Activated T-helper 1 cell treated with anti-CD3 and anti-CD28 coated beads, Interleukin-12 subunit alpha, Interleukin-12 subunit beta, Interleukin-2, Interleukin-4 antibody, amounts not matched to agents 30 ng/mL and 10 ng/mL and 1 ng/mL, durations not matched to agents 14 hours and 24 hours and 36 hours (primary cell): ENCODE measurements at places on chromosomes 6 and 20. TPM values are rescaled to one million over a fixed set of nuclear protein-coding genes. Genes with fewer than 3 reads are reported as not detected.

DNA sequence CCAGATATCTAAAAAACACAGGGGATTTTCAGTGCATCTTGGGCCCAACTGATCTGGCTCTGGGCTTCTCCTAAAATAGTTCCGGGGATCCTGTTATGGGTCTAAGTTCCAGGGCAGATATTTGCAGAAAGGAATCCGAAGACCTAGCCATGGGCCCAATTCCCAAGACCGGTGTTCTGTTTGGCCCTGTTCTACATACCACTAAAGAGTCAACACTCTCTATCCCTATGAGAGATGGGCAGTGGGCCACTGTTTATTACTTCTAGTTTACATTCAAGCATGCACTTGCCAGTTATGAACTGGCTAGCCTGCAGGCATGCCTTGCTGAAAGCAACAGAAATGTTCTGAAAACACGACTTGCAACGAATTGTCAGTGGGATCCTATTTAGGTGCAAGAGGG, 87.4 kb upstream of the PLCB4 start:
- DNase-seq = no peak

DNA sequence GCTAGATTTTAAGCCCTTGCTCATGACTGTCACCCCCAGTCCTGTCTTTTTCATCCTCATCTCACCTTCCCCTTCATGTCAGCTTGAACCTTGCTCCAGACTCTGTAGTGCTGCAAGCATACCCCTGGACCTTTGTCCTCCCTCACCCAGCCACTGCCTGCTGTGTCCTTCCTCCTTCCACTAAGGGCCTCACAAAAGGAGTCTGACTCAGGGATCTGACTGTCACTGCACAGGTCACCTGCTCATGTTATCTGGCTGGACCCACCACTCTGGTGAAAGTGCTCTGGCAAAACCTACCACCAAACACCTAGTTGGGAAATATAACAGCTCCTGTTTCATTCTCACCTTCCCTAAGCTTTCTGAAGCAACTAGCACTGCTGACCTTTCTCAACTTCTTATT, 151.4 kb downstream of the INSM1 start:
- DNase-seq = no peak

DNA sequence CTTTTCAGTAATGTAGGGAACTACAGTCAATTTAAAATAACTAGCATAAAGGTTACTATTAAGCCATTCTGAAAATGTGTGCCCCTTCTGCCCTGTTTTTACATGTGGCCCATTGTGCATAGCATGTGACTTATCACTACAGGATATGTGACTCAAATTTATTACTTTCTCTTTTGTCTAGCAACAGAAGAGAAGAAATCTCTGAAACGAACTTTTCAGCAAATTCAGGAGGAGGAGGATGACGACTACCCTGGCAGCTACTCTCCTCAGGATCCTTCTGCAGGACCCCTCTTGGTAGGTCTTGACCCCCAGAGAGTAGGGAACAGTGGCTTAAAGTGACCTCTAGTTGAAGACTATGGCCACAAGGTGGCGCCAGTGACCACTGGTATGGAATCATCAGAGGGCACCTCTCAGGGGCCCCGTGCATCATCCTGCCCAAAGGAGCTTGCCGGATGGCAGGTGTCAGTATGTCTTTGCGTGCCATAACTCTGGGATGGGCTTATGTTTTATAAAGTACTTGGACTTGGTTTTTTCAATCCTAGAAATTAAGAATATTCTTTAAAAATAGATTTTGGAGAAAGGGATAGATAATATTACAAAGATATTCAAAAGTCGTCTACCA, 23.9 kb downstream of the RPRD1B start:
- peak; percentile 56 for DNase-seq

DNA sequence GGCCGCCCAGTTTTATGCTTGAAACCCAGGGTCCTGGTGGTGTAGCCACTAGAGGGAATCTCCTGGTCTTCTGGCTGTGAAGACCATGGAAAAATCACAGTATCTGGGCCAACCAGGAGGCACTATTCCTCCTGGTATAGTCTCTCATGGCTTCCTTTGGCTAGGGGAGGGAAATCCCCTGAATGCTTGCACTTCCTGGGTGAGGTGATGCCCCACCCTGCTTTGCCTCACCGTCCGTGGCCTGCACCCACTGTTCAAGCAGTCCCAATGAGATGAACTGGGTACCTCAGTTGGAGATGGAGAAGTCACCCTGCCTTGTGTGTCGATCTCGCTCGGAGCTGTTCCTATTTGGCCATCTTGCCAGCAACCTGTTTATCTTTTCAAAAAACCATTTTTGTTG, 10.1 kb upstream of the ZNF337 start:
- DNase-seq = peak; percentile 28

DNA sequence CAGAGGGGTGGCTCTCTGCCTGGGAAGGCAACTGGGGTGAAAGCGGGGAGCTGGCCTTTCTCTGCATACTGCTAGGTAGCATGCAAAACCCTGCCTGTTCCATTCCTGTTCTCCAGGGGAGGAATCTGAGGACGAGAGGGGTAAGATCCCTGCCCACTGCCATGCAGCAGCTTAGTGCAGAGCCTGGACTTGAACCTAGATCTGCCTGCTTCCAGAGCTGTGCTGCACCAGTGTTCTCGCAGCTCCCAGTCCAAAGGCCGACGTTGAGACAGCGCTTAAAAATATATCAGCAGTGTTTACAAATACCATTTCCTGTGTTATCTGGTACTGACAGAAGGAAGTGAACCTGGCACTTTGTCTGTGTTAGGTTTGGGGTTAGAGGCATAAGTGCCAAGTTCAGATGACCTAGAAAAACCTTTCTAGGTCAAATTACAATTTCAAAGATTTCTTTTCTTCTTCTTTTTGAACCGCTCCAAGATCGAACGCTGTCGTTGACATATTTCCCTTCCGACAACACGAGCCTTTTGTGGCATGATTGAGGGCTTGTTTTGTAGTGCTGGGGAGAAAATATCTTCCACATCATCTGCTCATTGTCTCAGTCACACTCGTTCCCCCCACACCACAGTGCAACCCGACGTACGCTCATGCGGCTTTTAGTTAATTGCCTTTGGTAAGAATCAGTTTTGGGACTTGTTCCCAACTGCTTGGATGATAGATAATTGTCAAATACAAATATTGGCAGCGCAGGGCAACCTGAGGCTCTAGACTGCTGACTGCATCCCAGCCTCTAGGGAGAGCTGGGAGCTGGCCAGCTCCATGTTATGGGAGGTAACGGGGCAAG, 44.6 kb downstream of the TOX2 start:
- no peak for DNase-seq

DNA sequence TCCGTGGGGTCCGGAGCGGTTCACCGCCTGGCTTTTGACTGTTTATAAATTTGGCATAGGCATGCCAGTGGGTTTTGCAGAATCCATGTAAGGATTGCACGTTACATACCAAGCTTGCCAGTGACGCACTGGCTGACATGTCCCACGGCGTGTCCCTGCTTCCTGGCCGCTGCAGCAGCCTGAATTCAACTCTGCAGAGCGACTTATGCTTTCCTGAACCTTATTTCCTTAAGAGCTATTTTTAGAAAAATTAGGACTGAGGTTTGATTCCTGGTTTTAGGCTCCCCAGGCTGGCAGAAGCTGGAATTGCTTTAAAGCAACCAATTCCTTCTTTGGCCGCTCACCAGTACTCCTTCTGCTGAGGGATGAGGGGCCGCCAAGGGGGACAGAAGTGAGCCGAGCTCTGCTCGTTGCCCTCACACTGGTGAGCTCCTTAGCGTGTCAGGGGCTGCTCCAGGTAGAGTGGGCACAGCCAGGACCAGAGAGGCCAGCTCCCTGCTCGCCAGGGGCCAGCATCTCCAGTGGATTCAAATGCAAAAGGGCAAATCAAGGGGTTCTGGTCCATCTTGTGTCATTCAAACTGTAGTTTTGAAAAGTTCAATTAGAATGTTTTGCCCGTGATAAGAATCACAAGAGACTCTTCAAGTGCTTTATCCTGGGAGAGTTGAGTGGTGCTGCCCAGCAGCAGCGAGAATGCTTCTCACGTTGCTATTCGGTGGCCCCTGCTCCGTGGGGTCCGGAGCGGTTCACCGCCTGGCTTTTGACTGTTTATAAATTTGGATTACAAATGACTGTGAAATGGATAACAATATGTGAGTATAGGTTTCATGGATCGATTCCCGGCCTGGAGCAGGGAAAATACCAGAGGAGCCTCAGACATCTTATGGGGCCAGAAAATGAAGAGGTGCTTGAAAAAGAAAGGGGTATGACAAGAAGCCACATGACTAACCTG, 17.5 kb upstream of the IRF4 start:
- DNase-seq = no peak

GRCh38 chr6:135686784-135687301, 164.7 kb upstream of the PDE7B start:
- no peak for DNase-seq

DNA sequence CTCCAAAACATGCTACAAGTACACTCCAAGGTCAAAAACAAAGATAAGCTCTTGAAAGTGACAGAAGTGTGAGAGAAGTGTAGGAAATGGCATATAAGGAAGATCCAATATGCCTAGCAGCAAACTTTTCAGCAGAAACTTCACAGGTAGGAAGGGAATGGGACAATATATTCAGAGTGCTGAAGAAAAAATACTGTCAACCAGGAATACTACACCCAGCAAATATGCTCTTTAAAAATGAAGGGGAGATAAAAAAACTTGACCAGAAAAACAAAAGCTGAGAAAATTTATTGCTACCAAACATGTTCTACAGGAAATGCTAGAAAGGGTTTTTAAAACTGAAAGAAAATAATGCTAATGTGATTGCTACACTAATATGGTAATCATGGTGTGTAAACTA, 46.2 kb downstream of the THBS2 start:
- no peak for DNase-seq

GRCh38 chr6:24996269-24996836, 60.6 kb upstream of the RIPOR2 start:
- no peak for DNase-seq

- DNase-seq = no peak
Observed at GRCh38 chr20:17315407-17316231, 88.8 kb downstream of the PCSK2 start.

DNA sequence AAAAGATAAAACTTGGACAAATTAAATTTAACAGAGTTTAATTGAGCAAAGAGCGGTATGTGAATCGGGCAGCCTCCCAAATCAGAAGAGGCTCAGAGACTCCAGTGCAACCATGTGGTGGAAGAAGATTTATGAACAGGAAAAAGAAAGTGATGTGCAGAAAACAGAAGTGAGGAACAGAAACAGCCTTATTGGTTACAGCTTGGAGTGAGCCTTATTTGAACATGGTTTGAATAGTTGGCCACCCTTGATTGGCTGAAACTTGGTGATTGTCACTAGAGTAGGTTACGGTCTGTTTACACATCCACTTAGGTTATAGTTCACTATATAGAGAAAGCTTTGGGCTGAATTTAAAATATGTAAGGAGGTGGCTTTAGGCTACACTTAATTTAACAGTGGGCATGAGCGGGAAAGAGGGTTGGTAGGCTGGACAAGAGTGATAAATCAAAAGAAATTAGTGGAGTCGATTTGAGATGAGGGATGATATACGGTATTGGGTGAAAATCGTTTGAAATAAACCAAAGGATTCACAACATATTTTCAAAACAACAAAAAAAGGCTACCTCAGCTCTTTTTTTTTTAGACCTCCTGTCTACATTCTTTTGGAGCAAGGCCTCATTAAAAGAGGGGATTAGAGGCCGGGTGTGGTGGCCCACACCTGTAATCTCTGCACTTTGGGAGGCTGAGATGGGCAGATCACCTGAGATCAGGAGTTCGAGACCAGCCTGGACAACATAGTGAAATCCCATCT, 84.3 kb upstream of the PREP start:
- no peak for DNase-seq

DNA sequence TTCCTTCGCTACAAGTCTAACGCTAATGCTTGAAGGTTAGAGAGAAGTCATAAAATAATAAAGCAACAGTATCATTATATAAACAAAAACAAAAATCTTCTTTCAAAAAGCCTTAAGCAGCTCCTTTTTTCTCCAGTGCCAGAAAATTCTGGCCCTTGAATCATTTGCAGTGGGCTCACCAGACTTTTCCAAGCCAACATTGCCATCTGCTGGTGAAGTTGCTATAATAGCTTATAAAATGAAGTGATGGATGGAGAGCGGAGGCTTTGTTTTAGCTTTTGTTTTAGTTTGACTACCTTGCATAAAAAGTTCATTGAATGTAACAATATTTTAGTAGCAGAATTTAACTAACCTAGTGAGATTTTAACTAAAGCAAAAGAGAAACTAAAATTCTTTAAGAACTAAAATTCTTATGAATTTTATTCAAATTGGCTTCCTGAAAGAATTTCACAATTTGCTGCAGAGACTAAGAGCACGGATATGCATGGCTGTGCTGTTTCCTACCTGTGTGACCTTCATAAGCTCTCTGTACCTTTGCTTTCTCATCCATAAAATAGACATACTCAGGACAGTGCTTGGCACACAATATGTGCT, 44.8 kb upstream of the SLC2A12 start:
- DNase-seq = peak; percentile 38

DNA sequence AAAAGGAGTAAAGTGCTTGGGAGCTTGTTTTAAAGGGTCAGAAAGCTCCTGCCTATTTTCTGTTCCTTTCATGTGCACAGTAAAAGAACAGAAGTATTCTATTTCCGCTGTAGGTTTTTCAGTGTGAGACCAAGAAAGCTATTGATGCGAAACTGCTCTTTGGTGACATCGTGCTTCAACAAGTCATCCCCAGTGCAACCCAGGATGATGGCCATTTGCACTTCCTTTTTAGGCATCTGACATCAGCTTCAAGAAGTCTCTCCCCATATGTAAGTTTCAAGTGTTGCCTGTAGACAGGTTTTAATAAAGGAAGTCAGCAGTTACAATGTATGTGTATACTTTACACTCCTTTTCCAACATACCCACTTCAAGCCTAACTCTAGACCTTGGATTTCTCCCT, 131.6 kb downstream of the RFX6 start:
- DNase-seq = no peak

DNA sequence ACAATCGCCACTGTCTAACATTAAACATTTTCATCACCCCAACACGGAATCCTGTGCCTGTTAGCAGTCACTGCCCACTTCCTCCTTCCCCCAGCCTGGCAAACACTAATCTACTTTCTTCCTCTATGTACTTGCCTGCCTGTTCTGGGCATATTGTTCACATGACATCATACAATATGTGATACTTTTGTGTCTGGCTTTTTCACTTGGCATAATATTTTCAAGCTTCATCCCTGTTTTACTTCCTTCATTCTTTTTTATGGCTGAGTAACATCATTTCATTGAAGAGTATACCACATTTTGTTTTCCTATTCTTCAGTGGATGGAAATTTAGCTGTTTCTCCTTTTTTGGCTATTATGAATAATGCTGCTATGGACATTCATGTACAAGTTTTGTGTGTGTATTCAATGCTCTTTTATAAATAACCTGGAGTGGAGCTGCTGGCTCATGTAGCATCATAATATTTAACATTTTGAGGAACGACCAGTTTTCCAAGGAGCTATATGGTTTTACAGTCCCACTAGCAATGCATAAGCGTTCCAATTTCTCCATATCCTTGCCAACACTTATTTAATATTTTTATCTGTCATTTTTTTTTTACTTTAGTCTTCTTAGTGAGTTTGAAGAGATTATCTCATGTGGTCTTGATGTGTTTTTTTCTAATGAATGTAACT, 360.1 kb downstream of the HDGFL1 start:
- DNase-seq = no peak

LY6G6D gene
- not detected in 2 replicates for total RNA-seq

OGFRL1 gene
- 4.2 and 4.8 TPM in 2 replicates for total RNA-seq

NOX3 gene
- not detected in 2 replicates for total RNA-seq

VSX1 gene
- total RNA-seq = not detected in 2 replicates

ACSS1 gene
- 11.7 and 12.7 TPM in 2 replicates for total RNA-seq
